Ascending aorta (tissue), 2 donors: ENCODE measurements at places on chromosomes 5 and 9. TPM values are rescaled to one million over a fixed set of nuclear protein-coding genes. Genes with fewer than 3 reads are reported as not detected.

DNA sequence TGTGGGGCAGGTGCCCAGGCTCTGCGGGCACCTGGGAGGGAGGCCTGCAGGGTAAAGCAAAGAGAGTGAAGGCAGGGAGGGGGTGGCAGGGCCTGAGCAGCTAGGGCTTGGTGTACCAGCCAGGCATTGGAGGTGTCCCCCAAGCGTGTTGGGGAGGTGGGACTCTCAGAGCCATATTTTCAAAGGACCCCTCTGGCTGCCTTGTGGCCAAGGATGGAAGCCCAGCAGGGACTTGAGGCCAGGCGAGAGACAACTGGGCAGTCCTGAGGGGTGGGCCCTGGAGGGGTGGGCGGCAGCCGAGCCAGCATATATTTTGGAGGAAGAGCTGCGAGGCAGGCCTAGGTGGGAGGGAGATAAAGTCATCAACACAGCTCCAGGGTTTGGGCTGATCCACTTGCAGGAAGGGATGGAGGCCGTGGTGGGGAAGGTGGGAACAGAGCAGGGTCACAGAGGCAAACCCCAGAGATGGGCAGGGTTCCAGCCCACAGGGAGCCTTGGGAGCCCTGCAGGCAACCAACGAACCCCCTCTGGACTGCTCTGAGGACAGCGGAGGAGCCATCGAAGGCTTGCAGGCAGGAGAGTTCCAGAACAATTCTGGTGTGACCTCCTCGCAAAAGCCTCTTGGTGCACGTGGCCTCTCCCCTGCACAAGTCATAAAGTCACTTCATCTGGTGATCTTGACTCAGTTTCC is 35.7 kb downstream of the DUSP1 start:
- no peak for DNase-seq

Gene RFESD
- total RNA-seq: not detected

Gene AK8
- not detected for total RNA-seq

GRCh38 chr9:33294670-33295432 is 4.5 kb downstream of the NFX1 start:
- no peak for DNase-seq

DNA sequence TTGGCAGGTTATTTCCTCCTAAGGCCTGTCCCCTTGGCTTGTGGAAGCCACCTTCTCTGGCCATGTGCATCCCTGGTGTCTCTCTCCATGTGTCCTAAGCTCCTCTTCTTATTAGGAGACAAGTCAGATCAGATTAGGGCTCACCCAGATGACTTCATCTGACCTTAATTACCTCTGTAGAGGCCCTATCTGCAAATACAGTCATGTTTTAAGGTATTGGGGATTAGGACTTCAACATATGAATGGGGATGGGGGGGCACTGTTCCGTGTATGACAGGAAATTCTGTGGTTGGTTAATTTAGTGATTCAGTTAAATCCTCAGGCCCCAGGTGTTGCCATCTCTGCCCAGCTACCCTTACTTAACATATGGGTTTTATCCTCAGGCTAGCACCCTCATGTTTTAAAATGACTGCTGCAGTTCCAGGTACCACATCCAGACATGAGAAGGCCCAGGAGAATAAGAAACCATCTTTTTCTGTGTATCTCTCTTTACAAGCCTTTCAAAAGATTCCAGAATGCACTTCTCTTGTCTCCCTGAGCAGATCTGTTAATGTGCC is 51.9 kb upstream of the RAI14 start:
- no peak for DNase-seq

Gene CDH10
- not detected for total RNA-seq

Gene CCDC183
- not detected for total RNA-seq

Gene FGF10
- 7.5 TPM for total RNA-seq

- DNase-seq: no peak
Measured at GRCh38 chr5:65121880-65122436, 353.2 kb downstream of the CWC27 start.

GRCh38 chr9:112271466-112272098 is 61.8 kb downstream of the PTBP3 start:
- no peak for DNase-seq

- DNase-seq: peak; percentile 87
Measured at GRCh38 chr5:52799358-52799982, 11.8 kb downstream of the ITGA1 start.

DNA sequence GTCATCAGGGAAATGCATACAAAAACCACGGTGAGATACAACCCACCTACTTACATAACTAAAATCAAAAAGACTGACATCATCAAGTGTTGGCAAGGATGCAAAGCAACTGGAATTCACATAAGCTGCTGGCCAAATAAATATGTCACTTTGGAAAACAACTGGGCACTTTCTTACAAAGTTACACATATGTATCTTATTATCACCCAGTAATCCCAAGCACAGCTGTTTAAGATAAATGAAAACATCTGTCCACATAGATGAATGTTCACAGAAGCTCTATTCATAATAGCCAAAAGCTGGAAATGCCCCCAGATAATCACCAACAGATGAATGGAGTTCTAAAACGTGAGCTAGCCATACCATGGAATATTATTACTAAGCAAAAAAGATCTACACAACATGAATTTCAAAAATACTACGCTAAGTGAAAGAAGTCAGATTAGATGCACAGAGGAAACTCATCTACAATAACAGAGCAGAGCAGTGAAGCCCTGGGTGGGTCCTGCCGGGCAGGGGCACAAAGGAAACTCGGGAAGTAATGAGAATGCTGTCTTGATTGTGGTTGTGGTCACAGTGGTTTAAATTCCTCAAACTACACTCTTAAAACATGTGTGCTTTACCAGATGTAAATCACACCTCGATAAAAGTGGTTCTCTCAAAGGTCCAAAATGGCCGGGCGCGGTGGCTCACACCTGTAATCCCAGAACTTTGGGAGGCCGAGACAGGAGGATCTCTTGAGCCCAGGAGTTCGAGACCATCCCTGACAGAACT is 8.5 kb downstream of the CAMSAP1 start:
- peak; percentile 19 for DNase-seq
